ENCODE measurements at places on chromosomes 13 and 19.

DNA sequence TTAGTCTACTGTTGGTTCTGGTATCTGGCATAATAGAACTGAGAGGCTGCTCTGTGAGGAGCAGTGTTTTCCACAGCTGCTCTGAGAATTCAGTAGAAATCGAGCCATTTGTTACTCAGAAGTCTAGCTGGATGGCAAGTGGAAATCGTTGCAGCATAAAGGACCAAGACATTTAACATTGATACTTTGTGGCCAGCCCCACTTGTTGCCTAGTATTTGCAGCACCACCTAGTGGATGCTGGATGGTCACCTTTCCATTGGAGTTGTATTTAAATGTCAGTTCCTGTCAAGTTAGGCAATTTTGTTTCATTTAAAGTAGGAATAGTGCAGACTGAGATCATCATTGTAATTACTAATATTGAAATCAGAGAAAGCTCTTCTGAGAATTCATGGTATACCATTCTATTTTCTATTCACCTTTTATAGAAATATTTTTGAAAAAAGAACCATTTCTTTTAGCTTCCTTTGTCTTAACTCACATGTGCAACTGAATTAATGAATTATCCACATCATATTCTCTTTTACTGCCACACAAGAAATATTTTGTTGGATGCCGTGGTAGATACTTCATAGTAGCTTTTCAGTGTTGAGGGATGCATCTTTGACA, 64.6 kb downstream of the PDS5B start:
- H3K4me3 ChIP-seq, result no peak overlapping the region
- no peaks in the 10 kb centered on the region for H3K36me3 ChIP-seq

DNA sequence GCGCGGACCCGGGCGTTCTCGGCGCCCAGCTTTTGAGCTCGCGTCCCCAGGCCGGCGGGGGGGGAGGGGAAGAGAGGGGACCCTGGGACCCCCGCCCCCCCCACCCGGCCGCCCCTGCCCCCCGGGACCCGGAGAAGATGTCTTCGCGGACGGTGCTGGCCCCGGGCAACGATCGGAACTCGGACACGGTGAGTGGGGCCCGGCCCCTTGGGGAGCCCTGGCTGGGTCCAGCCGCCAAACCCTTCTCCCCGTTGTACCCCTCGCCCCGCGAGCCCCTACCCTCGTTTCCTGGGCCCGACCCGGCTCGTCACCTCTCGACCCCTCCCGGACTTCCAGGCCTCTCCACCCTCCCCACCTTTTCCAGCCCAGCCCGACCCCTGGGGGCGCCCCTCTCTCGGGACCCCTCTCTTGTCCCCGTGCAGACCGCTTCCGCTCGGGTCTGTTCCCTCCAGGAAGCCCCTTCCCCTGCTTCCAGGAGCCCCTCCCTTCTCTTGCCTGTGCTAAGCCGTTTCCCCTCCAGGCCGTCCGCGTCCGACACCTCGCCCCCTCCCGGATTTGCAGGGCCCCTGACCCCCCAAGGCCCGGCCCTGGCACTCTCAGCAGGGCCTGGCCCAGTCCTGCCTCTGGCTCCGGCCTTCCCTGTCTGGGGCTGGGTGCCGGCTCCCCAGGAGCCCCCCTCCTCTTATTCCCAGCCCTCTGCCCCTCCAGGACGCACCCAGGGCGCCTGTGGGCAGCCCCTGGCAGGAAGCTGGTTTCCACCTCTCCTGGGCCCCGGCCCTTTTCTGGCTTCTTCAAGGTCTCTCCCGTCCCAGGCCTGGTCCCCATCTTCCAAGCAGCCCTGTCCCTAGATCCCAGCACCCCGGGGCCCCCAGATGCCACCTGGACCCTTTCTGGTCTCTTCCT, 632 bp downstream of the MARK4 start:
- H3K27ac ChIP-seq, result peak overlapping the region; percentile 66
- H3K27me3 ChIP-seq, result no peaks in the 10 kb centered on the region
- H3K4me3 ChIP-seq, result peak overlapping the region; percentile 97
- H3K4me1 ChIP-seq, result peaks cover 36% of the 10 kb centered on the region

DNA sequence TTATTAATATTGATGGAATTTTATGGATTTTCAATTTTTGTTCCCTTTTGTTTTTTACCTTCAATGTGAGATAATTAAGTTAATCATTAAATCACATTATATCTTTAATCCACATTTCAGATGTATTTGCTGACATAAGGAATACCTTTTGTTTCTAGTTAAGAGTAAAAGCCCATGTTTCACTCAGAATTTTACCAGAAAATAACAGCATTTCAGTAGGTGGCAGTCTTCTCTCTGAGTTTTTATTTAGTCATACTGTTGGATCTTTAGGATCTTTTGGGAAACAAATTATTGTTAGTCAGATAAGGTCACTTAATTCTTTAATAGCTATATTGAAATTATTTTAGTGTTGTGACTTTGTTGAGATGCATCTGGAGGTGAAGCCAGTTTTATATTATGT, 67.9 kb downstream of the NDFIP2 start:
- no peak overlapping the region for H3K4me3 ChIP-seq
- no peaks in the 10 kb centered on the region for H3K4me1 ChIP-seq
- no peaks in the 10 kb centered on the region for H3K27me3 ChIP-seq
- no peak overlapping the region for H3K27ac ChIP-seq

- peaks cover 3% of the 10 kb centered on the region for H3K36me3 ChIP-seq
- H3K27me3 ChIP-seq, result no peaks in the 10 kb centered on the region
- no peak overlapping the region for H3K27ac ChIP-seq
- H3K4me3 ChIP-seq, result no peak overlapping the region
Measured at GRCh38 chr13:66665991-66666390, 564.1 kb downstream of the PCDH9 start.

Measured in Peyer's patch (tissue), 4 donors.